Fibroblast of skin of left quadriceps (primary cell): ENCODE measurements at places on chromosomes 4 and X.
A peak's percentile ranks its signal among the peaks of the same experiment; 100 is the strongest.

GRCh38 chr4:145252190-145252589, 71.8 kb upstream of the OTUD4 start:
- DNase-seq: no peak

DNA sequence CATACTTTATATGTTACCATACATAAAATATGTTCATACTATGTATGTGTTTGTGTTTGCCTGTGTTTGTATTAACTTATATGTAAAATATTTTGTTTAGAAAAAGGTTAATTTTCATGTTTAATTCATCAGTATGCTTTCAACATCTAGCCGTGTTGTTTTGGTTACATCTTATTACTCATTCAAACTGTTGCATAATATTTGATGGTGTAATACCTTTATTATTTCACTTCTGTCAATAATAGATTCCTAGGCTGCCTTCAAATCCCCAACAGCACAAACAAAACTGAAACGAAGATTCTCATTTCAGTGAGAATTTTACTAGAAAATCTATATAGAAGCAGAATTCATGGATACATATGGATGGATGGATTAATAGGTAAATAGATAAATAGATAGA, 462.3 kb upstream of the ADGRL3 start:
- peak; percentile 25 for DNase-seq

DNA sequence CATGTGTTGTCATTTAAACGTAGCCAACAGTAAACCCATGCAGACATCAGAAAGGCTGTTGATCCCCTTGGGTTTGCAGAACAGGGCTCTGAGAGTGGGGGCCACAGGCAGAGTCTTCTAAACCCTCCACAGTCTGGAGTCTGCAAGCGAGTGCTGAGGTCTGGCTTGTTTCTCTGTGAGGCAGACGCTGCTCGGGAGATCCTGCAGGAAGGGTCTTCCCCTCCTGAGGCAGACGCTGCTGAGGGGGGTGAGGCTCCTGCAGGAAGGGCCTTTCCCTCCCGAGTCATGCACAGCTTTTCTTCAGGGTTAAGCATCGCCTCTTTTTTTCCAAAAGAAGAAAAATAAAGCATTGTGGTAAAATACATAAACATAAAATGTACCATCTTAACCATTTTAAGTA, 17.1 kb upstream of the PDE6B start:
- DNase-seq: no peak

GRCh38 chr4:78766026-78766425, 10.1 kb upstream of the BMP2K start:
- DNase-seq: no peak

DNA sequence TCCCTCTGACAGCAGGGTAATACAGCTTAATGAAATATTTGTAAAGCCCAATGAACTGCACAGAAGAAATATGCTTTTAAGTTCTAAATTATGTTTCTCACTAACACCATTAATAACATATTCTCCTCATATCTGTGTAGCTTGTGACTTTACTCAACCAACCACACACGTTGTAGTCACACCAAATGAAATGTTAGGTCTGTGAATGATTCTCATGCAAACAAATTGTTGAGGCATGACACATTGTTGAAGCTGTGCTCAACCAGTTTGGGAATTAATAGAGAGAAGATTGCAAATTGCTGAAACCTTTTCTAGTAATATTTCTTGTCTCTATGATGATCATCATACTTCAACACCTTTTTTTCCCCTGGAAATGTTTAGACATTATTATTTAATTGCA, 645.9 kb downstream of the PCDH7 start:
- no peak for DNase-seq
